Daoy (cell line): ENCODE measurements at places on chromosomes 1 and 21.

- no peak for DNase-seq
Measured at GRCh38 chr1:178411756-178412399, 84.9 kb downstream of the CLEC20A start.

GRCh38 chr1:33149453-33150190 is 32.2 kb downstream of the TRIM62 start:
- DNase-seq = no peak

- DNase-seq = no peak
Measured at GRCh38 chr1:230028602-230029223, 38.3 kb upstream of the GALNT2 start.

DNA sequence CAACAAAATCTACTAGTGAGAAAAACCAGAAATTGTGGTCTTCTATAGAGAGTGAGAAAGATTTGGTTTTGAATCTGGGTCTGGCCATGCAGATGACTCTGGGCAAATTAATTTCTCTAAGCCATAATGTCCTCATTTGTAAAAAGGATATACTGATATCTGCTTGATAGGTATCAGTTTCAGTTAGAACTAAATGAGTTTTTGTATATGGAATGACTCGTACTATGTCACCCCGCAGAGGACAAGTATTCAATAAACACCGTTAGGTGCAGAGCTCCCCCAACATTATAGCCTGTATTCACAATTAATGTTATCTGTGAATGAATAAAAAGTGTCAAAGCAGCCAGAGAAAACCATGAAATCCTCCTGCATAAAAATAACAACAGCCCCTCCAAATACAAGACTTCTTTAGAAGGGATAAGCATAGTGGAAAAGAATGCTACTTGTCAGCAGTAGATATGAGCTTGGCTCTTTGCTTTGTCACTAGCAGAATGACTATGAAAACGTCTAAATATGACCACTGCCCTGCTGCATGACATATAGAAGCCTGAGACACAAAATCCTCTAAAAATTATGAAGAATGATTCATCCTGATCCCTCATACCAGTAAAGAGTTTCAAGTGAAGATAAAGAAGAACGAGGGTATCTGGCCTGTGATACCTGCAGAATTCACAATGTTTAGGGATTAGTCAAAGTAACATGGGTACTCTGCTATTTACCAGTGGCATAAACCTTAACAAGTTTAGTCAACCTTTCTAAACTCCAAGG is 17.8 kb downstream of the SCAF4 start:
- no peak for DNase-seq

DNA sequence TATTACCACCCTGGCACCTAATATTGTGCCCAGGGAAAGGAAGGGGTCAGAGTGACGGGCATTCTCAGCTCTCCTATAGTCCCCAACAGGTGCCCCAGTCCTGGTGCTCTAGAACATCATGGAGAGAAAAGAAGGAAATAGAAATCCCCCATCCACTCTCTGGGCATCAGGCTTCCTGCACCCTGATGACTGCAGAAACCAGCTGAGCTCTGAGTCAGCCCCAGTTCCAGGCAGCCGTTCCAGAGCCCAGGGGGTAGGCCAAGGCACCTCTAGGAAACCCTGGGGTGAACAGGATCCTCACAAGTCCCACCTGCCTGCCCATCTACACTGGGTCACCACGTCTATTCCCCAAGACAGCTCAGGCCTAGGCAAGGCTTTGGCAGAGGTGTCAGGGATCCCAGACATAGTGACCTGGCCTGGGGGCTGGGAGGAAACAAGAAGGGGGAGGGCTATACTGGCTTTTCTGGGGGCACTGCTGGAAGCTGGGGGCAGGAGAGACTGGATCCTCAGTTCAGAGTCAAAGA is 709 bp downstream of the NECTIN4 start:
- DNase-seq = peak; percentile 38

- no peak for DNase-seq
Measured at GRCh38 chr1:4171480-4172450, 271.7 kb upstream of the C1orf174 start.

DNA sequence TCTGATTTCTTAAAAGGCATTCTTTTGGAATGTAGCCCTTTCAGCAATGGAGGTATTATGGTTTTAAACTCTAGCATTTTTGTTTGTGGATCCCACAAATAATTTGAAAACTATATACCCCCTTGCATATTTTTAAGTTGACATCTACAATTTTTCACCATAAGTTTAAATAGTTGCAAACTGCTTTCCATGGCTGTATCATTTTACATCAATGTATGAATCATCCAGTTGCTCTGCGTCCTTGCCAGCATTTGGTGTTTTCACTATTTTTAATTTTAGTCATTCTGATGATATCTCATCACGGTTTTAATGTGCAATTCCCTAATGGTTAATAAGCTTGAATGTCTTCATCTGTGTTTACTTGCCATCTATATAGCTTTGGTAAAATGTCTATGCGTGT is 20.7 kb downstream of the DIPK1A start:
- no peak for DNase-seq

GRCh38 chr1:40750451-40750908 is 33.1 kb upstream of the KCNQ4 start:
- no peak for DNase-seq

DNA sequence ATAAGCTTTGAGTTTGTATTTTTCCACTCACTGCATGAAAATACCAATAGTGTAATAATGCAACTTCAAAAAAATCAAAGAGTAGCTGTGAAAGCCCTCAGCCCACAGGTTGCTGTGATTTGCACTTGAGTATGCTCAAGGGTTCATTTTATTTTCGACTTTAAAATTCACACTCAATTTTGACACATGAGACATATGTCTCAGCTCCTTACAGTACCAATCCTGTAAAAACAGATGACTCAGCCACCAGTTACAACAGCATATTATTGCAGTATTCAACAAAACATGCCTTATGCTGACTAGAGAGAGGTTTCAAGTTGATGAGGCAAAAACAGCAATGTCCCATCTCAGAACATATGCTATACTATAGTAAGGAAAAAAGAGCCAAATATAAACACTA is 66.1 kb downstream of the CYYR1 start:
- DNase-seq = no peak
